ENCODE measurements at places on chromosomes 5 and 9.

- DNase-seq = no peak
These were observed 58.6 kb downstream of the STARD4 start for GRCh38 chr5:111453747-111454146.

DNA sequence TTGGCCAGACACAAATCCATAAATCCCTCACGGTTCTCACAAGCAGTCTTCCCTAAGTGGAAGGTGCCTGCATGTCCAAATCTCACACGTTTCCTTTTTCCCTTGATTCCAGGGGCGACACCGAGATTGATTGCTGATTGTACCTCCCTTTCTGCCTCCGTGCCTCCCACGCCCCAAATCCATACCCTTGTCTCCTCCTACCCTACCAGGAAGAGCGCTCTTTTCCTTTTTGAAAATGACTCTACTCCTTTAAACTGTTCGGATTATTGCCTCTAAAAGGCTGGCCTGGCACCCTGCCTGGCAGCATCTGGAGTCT lies 4.5 kb downstream of the STC2 start:
- no peak for DNase-seq

DNA sequence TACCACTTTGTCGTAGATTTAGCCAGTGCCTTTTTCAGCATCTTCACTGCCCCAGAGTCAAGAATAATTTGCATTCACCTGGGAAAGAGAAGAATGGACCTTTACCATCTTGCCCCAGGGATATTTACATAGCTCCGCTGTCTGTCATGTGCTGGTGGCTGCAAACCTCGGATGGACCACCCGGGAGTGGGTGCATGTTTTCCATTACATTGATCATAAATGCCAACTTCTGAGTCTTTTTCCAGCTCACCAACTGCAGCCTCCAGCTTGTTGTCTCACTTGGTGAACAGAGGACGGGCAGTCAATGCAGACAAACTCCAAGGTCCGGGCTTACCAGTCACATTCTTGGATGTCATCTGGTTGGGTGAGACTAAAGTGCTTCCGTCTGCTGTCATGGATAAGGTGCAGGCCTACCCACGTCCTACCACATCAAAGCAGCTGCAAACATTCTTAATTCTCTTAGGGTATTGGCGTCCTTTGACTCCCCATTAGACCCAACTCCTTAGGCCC lies 155.8 kb upstream of the APC start:
- DNase-seq = no peak

- no peak for DNase-seq
These were observed 133.1 kb downstream of the HSD17B3 start for GRCh38 chr9:96168882-96169281.

DNA sequence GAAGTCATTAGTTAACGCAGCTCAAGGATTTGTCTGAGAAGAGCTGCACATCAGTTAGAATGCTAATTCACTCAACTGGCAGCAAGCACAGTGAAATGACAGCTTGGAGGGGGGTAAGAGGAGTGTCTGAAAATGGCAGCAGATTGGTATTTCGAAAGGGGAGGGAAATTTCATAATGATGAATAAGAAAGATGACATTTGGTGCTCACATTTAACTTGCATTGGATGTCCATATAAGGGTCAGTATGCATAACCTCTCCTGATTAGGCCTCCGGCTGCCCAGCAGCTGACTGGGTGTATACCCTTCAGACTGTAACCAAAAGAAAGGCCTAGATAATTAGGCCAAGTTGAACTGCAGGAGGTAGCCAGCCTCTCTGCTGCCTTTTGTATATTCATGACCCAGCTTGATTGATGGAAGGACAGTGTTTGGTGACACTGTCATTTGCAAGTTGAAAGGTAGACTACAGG lies 131.0 kb downstream of the PBX3 start:
- no peak for DNase-seq

- DNase-seq = no peak
These were observed 28.7 kb upstream of the TIMD4 start for GRCh38 chr5:156991714-156992113.

GRCh38 chr5:6749026-6749716 lies 35.9 kb downstream of the TENT4A start:
- DNase-seq = no peak

DNA sequence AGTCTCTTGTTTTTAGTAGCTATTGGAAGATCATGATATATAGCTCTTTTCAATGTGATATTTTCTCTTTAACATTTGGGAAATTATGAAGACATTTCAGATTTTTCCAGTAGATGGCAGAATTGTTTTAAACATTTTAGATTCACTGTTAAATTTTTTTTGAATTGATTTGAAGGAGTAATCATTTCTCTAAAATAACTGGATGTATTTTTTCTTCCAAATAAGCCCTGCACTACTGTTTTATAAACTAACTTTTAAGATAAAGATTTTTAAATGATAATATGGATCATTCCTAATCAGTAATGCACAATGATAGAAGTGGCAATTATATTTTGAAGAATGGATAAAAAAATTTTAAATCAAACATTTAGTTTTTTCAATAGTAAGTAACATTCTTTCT lies 14.2 kb downstream of the NDUFAF2 start:
- DNase-seq = no peak

GRCh38 chr5:178334861-178335260 lies 102.3 kb upstream of the PHYKPL start:
- DNase-seq = no peak
